ENCODE measurements at places on chromosomes 4 and X. TPM values are rescaled to one million over a fixed set of nuclear protein-coding genes. Genes with fewer than 3 reads are reported as not detected.

GRCh38 chr4:83138946-83139345 is 24.4 kb upstream of the PLAC8 start:
- no peaks in the 10 kb centered on the region for H3K27me3 ChIP-seq
- no peaks in the 10 kb centered on the region for H3K4me1 ChIP-seq
- no peak overlapping the region for H3K27ac ChIP-seq
- no peaks in the 10 kb centered on the region for H3K36me3 ChIP-seq
- no peak for DNase-seq

- H3K4me1 ChIP-seq = no peaks in the 10 kb centered on the region
- no peaks in the 10 kb centered on the region for H3K36me3 ChIP-seq
- no peak for DNase-seq
- H3K27me3 ChIP-seq = no peaks in the 10 kb centered on the region
Measured at GRCh38 chr4:32684160-32684559, 1964.0 kb downstream of the PCDH7 start.

GRCh38 chr4:82640540-82640939 is 78.8 kb upstream of the TMEM150C start:
- H3K4me1 ChIP-seq = no peaks in the 10 kb centered on the region
- no peak overlapping the region for H3K27ac ChIP-seq
- no peak overlapping the region for H3K4me3 ChIP-seq
- no peak for DNase-seq

GRCh38 chr4:106255195-106255594 is 60.8 kb downstream of the TBCK start:
- H3K27me3 ChIP-seq = no peaks in the 10 kb centered on the region
- no peak overlapping the region for H3K27ac ChIP-seq
- DNase-seq = no peak

DNA sequence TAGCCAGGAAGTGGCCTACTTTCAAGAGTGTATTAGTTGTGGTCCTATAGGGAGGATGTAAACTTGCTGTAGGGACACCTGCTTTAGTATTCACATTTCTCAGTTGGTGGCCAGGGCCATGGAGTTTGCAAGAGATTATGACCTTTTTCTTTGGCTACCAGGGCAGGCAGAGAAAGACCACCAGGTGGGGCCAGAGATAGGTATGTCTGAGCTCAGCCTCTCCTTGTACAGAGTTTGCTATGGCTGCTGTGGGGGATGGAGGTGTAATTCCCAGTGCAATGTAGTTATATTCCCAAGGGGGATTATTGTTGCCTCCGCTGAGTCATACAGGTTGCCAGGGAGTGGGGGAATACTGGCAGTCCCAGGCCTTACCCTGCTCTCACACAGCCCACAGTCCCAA is 26.3 kb upstream of the DACH2 start:
- no peaks in the 10 kb centered on the region for H3K27me3 ChIP-seq
- no peaks in the 10 kb centered on the region for H3K36me3 ChIP-seq
- no peak for DNase-seq
- H3K4me1 ChIP-seq = no peaks in the 10 kb centered on the region

DNA sequence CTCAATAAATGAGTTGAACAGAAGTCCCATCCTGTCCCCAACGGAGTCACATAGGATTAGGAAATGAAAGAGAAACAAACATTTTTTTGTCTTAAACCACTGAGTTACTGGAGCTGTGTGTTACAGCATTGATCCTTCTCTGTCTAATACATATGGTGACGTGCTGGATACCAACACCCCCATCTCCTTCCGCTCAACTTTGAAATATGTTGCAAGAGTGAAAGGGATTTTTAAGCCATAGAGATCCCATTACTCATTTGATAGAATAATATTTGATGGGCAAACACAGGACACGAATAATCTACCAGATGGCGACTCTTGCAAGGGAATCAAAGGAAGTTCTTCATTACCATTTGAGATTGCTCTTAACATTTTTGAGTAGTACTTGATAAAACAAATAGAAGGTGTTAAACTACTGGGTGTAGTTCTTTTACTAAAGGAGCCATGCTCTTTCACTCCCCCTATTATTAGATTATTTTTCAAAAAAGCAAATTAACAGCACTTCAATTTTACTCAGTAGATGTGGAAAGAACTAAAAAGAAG is 140.5 kb downstream of the PACRGL start:
- no peak overlapping the region for H3K27ac ChIP-seq
- no peak overlapping the region for H3K4me3 ChIP-seq
- no peaks in the 10 kb centered on the region for H3K4me1 ChIP-seq
- no peaks in the 10 kb centered on the region for H3K36me3 ChIP-seq

DNA sequence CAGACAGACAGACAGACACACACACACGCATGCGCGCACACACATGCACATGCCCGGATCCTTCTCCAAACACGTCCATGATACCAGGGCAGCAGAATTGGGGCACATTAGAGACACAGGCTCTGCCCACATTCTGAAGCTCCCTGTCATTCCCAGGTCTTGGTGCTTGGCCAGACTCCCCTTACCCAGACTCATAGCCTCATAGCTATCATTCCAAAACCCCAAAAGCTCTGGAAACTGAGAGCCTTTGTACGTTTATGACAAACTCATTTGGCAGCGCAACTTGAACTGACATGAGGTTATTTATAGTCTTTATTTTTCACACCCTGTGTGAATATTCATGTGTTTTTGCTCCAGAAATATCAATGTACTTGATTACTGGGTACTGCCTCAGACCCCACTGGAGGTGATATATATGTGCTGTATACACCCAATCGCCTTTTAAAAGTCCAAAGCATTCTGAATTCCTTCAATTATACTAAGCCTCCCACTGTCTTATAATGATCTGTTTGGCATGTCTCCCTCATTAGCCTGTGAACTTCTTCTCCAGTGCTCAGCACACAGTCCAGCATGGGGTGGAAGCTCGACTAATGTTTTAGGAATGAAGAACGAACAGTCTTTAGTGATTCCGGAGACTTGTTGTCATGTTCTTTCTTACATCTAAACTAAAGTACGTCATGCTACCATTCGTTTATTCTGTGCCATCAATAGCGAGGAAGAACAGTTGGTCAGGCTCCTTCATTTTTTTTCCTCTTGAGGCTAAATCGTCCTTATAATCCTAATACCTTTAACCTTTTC is 45.0 kb downstream of the RTL9 start:
- H3K27me3 ChIP-seq = no peaks in the 10 kb centered on the region
- DNase-seq = no peak
- no peaks in the 10 kb centered on the region for H3K4me1 ChIP-seq
- H3K36me3 ChIP-seq = no peaks in the 10 kb centered on the region

DNA sequence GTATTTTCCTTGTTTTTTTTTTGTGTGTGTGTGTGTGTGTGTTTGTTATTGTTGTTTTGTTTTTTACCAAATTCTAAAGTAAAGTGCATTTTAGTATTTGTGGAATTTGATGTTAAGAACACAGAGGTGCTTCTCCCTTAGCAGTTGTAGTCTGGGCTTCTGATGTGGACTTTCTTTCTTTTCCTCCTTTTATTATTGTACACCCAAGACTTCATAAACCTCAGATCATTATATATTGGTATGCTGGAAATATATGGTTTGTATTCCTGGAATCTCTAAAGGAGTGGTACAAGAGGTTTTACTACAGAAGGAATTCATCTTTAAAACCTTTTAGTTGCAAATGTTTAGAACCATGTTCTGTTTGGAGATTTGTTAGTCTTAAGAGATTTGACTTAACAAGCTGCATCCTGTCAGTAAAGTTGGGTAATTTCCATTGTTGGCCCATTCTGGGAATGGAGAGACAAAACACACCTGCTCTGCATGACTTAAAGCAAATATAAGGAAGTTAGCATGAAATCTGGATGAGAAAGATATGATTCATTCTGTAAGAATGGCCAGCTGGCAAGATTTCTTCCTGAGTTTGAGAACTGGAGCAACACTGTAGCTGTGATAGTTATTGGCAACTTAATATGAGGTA is 64.0 kb downstream of the SMAD1 start:
- no peaks in the 10 kb centered on the region for H3K36me3 ChIP-seq
- H3K27me3 ChIP-seq = no peaks in the 10 kb centered on the region
- H3K4me3 ChIP-seq = no peak overlapping the region
- peak overlapping the region; percentile 65 for H3K27ac ChIP-seq
- H3K4me1 ChIP-seq = no peaks in the 10 kb centered on the region

- DNase-seq = no peak
- no peaks in the 10 kb centered on the region for H3K27me3 ChIP-seq
- no peaks in the 10 kb centered on the region for H3K36me3 ChIP-seq
- no peak overlapping the region for H3K27ac ChIP-seq
- H3K4me3 ChIP-seq = peak overlapping the region; percentile 67
Measured at GRCh38 chr4:103197765-103198110, 405 bp downstream of the CENPE start.

- H3K27me3 ChIP-seq = no peaks in the 10 kb centered on the region
- no peak overlapping the region for H3K27ac ChIP-seq
- DNase-seq = no peak
- H3K4me1 ChIP-seq = no peaks in the 10 kb centered on the region
- no peaks in the 10 kb centered on the region for H3K36me3 ChIP-seq
Measured at GRCh38 chrX:48938721-48939425, 18.5 kb downstream of the OTUD5 start.

DNA sequence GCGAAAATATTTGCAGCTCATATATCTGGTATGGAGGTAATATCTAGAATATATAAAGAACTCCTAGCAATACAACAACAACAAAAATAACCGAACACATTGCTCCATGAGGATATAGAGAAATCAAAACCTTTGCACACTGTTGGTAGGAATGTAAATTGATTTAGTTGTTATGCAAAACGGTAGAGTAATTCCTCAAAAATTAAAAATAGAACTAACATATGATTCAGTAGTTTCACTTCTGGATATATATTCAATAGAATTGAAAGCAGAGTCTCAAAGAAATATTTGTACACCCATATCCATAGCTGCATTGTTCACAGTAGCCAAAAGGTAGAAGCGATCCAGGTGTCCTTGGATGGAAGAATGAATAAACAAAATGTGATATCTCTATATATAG is 203.0 kb upstream of the CNKSR2 start:
- no peaks in the 10 kb centered on the region for H3K4me1 ChIP-seq
- no peaks in the 10 kb centered on the region for H3K36me3 ChIP-seq
- no peak overlapping the region for H3K27ac ChIP-seq
- H3K4me3 ChIP-seq = no peak overlapping the region
- no peak for DNase-seq
- peaks cover 4% of the 10 kb centered on the region for H3K27me3 ChIP-seq

DNA sequence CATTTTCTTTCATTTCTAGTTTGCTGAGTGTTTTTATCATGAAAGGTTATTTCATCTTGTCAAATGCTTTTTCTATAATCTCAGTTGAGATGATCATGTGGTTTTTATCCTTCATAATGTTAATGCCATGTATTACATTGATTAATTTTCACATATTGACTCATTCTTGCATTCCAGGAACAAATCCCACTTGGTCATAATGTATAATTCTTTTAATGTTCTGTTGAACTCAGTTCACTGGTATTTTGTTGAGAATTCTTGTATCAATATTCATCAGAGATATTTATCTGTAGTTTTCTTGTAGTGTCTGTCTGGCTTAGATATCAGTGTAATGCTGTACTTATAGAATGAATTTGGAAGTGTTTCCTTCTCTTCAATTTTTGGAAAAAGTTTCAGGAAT is 16.7 kb upstream of the LHFPL1 start:
- H3K4me1 ChIP-seq = no peaks in the 10 kb centered on the region
- H3K36me3 ChIP-seq = no peaks in the 10 kb centered on the region
- no peak overlapping the region for H3K27ac ChIP-seq
- H3K4me3 ChIP-seq = no peak overlapping the region
- no peaks in the 10 kb centered on the region for H3K27me3 ChIP-seq
- no peak for DNase-seq

DNA sequence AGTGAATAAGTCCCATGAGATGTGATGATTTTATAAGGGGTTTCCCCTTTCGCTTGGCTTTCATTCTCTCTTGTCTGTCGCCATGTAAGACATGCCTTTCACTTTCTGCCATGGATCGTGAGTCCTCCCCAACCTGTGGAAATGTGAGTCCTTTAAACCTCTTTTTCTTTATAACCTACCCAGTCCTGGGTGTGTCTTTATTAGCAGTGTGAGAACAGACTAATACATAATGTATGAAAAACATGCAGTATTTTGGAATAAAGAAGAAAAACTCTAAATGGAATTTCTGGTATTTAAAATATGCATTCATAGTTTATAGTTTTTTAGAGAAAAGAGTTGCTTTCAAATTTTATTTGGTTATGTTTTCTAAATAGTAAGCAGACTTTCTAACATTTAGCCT is 360.7 kb downstream of the PCDH7 start:
- H3K27ac ChIP-seq = no peak overlapping the region
- H3K27me3 ChIP-seq = no peaks in the 10 kb centered on the region
- no peak for DNase-seq
- H3K4me3 ChIP-seq = no peak overlapping the region

DNA sequence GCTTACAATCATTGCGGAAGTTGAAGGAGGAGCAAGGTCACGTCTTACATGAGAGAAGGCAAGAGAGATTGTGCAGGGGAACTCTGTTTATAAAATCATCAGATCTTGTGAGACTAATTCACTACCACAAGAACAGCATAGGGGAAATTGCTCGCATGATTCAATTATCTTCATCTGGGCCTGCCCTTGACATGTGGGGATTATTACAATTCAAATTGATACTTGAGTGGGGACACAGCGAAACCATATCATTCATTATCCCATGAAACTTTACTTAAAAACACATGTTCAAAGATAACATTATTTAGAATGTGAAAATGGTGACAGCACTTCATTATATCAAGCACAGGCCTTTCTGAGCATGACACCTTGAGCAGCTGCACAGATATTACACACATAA is 1087.8 kb downstream of the C4orf33 start:
- no peak overlapping the region for H3K27ac ChIP-seq
- no peaks in the 10 kb centered on the region for H3K27me3 ChIP-seq
- H3K4me3 ChIP-seq = no peak overlapping the region
- no peaks in the 10 kb centered on the region for H3K36me3 ChIP-seq
- DNase-seq = no peak

DNA sequence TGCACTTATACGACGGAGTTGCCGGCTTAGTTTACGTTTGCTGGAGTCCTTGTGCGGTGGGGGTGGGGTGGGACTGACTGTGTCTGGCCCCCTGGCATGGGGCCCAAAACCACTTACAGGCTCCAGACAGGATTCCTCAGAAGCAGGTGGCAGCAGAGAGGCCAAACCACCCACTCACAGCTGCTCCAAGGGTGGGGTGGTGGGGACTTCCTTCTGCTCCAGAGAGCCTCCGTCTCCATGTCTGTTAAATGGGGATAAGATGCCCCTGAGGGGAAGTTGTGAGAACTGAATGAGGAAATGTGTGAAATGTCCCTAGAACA is 36.7 kb downstream of the PSAPL1 start:
- H3K27ac ChIP-seq = no peak overlapping the region
- no peaks in the 10 kb centered on the region for H3K4me1 ChIP-seq
- peak; percentile 12 for DNase-seq

- no peaks in the 10 kb centered on the region for H3K36me3 ChIP-seq
- H3K4me1 ChIP-seq = no peaks in the 10 kb centered on the region
- H3K27me3 ChIP-seq = no peaks in the 10 kb centered on the region
- H3K4me3 ChIP-seq = no peak overlapping the region
- H3K27ac ChIP-seq = no peak overlapping the region
Measured at GRCh38 chrX:54029529-54030143, 14.6 kb downstream of the PHF8 start.

Gene SH3D19
- total RNA-seq = 89.7 TPM

Gene CSAG3
- not detected for total RNA-seq

Gene SCRG1
- total RNA-seq = 1.3 TPM

Gene HPSE
- 8.5 TPM for total RNA-seq

Gene MPP1
- total RNA-seq = 31.0 TPM

Gene SLC9A7
- 0.51 TPM for total RNA-seq

Gene SERPINA7
- not detected for total RNA-seq

Gene USO1
- total RNA-seq = 74.4 TPM

Gene BTC
- 2.6 TPM for total RNA-seq

Gene TET2
- total RNA-seq = 17.9 TPM
